ENCODE measurements at places on chromosomes 3 and 15.

DNA sequence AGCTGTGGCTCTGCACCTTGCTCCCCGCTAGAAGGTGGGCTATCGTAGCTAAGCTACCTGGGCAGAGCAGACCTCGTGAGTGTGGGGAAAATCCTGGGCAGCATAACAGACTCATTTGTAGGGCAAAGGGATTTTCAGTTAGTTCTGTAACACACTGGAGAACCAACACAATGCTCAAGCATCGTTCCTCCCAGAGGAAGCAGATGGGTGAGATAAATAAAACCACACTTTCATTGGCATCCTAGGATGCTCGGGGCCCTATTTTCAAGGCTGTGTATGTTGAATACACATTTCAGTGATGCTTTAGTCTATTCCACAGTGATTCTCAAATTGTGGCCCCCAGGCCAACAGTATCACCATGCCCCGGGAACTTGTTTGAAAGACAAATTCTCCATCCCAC is 20.0 kb downstream of the LIPC start:
- no peak for DNase-seq

GRCh38 chr3:183411216-183411922 is 17.1 kb downstream of the MCF2L2 start:
- DNase-seq = no peak

- no peak for DNase-seq
Measured at GRCh38 chr3:160319322-160319721, 79.7 kb downstream of the IFT80 start.

DNA sequence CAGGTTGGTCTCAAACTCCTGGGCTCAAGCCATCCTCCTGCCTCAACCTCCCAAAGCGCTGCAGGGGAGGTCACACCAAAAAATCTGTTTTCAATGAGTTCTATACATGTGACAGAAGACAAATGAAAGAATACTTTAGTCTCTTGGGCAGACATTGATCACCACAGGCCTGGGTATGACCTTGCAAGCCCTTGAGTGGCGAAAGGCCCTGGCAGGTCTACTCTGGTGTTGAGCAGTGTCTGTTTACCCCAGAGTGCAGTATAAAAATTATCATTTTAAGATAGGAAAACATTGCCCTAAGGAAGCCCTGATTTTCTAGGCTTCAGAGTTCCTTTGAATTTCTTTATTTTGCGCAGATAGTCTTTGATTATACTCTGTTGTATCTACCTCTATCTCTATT is 61.6 kb upstream of the GBE1 start:
- no peak for DNase-seq

GRCh38 chr15:28093752-28094535 is 5.2 kb downstream of the OCA2 start:
- DNase-seq = no peak

- DNase-seq = no peak
Measured at GRCh38 chr3:177483182-177483967, 286.1 kb upstream of the TBL1XR1 start.

GRCh38 chr15:75844629-75845335 is 1.5 kb downstream of the UBE2Q2 start:
- no peak for DNase-seq

DNA sequence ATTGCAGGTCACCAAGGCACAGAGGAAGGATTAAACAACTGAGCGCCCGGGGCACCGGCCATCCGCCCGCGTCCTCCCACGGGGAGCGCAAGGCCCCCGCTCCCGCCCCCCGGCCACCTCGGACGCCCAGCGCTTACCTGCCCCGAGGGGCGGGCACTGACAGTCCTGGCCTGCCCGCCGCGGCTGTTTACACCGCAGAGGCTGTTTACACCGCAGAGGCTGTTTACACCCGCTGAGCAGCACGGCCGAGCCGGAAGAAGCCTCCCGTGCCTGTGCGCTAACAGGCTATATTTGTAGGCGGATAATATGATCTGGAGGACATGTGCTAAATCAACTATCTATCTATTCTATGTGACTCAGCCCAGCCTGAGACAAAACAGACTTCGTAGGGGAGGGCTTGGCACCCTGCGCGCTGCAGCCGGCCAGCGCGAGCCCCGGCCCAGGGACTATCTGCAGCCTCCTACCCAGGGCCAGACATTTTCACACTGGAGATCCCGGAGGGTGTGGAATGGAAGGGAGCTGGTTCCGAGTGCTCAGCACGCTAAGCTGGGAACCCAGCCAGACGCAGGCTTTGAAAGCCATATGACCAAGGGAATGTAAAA is at the start of gene LRRC2:
LRRC2 (minus strand) TSS at position 263 of the 602 bp plus-strand sequence. CDS start 14,711 bp downstream, outside the sequence.
- DNase-seq = no peak

- no peak for DNase-seq
Measured at GRCh38 chr3:53739966-53740365, 106.3 kb downstream of the CHDH start.

GRCh38 chr15:76234337-76234889 is 76.9 kb downstream of the ETFA start:
- DNase-seq = no peak

GRCh38 chr3:119856695-119857094 is 74.8 kb downstream of the NR1I2 start:
- no peak for DNase-seq

Data from activated CD8-positive, alpha-beta memory T cell treated with anti-CD3 and anti-CD28 coated beads for 48 hours (primary cell).